Mammary epithelial cell (primary cell): ENCODE measurements at places on chromosomes 16 and 17.
A peak's percentile ranks its signal among the peaks of the same experiment; 100 is the strongest.

DNA sequence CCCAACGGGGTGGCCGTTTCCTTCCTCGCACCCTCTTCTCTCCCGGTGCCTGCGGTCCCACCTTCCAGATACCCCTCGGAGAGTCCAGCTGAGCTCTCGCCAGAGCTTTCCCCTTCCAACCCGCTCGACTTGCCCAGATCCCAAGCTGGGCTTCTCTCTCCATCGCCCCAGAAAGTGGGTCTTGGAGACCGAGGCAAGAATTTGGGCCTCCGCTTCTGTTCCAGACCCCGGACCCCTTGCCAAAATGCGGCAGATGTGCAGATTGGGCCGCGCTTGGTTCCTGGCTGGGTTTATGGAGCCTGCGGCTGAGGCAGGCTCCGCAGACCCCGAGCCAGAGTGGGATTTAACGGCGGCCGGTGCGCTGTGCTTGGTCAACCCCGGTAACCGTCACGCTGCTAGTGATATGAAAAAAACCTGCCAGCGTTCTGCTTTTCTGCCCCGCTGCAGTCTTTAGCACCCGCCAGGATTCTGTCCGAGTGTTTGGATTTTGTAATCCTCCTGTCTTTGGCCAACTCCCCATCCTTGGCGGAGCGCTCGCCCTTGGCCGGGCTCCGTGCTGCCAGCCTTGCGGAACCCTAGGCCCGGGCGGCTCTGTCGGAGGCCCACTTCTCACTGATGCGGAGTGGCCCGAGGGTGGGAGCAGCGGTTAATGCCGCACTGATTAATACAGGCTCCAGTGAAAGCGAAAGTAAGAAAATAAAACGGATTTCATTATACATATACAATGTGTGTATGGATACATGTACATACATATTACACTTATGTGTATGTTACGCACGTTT is 754 bp upstream of the SLFN11 start:
- peak; percentile 17 for DNase-seq

DNA sequence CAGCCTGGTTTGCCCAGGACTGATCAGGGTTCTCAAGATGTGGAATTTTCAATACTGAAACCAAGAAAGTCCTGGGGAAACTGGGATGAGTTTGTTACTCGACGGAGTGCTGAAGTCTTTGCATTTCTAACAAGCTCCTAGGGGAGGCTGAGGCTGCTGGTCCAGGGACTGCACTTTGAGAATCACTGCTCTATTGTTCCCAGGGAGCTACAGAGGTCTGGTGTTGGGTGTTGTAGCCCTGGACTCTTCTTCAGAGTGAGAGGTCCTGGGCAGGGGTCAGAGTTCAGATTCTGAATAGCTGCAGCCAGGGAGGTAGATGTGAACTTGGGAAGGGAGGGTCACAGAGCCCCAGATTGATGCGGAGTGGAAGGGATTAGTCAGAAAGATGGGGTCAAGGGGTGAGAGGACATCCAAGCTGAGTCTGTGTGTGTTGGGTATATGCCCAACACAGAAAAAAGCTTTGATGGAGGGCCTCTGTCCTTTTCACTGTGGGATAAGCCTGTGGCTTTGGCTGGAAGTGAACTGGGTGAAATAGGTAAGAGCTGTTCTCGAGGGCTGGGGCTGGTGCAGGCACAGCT is 14.1 kb downstream of the TMEM238L start:
- DNase-seq: no peak

GRCh38 chr17:1743088-1743439 is 393 bp downstream of the SERPINF2 start:
- DNase-seq: no peak

GRCh38 chr16:69513180-69513966 is 52.4 kb upstream of the NFAT5 start:
- peak; percentile 95 for DNase-seq

DNA sequence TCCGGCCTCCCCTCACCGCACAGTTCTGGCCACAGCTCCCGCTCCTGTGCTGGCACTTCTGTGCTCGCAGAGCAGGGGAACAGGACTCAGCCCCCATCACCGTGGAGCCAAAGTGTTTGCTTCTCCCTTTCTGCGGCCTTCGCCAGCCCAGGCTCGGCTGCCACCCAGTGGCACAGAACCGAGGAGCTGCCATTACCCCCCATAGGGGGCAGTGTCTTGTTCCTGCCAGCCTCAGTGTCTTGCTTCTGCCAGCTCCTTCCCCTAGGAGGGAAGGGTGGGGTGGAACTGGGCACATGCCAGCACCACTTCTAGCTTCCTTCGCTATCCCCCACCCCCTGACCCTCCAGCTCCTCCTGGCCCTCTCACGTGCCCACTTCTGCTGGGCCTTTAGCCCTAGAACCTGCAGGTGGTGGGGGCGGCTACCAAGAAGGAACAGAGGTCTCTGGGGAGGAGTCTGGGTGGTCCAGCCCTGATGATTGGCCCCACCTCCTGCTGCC is 645 bp upstream of the ELMO3 start:
- DNase-seq: peak; percentile 70
